SW480 (cell line): ENCODE measurements at places on chromosomes 16 and 17.
A peak's percentile ranks its signal among the peaks of the same experiment; 100 is the strongest.

DNA sequence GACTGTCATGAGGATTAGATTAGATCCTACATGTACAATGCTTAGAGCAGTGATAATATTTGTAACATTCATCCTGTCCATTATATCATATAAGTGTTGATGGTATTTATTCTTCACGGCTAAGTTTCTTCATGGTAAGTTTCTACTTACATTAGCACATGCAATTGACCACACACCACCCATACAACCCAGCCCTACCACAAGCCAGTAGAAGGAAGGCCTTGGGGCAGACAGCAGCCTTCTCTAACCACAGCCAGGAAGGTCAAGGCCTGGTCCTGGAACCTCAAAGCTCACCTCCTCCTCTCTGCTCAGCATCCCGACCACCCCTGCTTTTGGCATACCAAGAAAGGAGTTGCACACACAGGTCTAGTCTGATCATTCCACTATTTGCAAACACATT lies 245.2 kb upstream of the SDK2 start:
- no peak for DNase-seq

DNA sequence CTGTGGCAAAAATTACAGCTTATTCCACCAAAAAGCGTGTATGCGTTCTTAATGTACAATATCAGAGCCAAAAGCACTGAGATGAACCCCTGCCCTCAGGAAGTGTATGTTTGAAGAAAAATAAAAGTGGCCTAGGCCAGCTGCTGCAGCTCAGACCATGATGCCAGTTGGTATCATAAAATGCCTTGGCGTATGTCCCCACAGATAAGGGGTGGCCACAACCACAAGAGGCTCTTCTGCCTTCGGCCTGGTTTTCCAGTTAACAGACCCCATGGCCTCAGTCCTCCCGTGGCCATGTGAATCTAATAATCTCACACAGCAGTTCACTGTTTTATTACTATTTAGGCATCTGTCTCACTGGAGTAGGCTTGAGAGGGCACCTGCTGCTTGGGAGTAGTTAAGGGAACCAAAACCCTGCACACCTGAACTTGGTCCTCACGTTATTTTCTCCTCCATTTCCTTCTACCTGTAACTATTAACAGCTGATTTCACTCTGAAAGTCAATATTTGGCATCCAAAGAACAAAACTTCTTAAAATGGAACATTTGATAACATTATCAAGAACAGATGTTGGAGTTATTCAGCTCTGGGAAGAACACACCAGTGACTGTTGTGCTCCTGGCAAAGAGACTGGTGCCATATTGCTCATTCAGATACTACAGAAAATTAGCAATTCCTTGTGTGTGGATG lies 34.8 kb upstream of the ERN1 start:
- DNase-seq = no peak

GRCh38 chr17:67633751-67634211 lies 84.0 kb upstream of the NOL11 start:
- no peak for DNase-seq

- no peak for DNase-seq
Measured at GRCh38 chr17:77753246-77753645, 205.3 kb upstream of the TNRC6C start.

- DNase-seq = no peak
Measured at GRCh38 chr17:6327007-6327406, 107.9 kb downstream of the AIPL1 start.

DNA sequence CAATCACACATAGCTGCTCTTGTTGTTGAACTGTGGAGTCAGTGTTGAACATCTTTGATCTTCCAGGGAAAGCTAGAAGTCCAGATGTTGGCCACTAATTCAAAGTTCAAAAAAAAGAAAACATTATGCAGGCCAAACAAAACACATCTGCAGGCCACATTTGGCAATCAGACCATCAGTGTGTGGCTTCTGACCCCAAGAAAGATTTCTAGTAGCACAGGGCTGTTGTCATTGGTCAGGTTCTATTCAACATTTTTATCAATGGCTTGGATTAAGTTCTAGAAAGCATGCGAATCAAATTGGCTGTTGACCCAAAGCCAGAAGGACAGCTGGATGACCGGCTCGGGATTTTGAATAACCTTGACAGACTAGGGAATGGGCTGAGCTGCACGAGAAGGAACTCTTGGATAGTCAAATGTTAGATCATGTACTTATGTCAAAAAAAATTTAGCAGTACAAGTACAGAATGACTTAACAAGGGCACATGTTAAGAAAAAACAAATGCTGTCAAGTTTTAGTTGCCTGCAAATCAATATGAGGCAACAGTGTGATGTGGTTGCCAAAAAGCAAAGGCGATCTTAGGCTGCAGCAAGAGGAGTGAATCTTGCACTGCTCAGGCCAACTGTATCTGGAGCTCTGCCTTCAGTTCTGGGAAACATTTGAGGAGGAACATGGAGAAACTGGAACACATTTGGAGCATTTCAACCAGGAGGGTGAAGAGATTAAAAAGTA lies 187.6 kb downstream of the RGS9 start:
- DNase-seq = peak; percentile 71

DNA sequence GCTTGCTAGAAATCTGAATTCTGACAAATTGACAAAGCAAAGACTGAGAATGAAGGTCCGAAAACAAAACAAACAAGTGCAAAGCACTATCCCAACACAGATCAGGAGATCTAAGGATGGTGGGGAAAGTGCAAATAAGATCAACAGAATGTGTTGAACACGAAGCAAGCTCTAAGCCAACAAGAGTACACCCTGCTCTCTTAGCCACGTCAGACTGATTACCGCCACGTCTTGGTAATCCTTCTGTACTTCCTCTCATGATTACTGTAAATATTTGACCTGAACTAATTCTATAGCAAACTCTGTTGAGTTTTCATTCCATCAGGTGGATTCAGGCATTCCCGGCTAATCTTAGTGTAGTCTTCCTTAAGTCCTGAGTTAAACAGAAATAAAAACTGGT lies 34.3 kb upstream of the ERCC4 start:
- no peak for DNase-seq

DNA sequence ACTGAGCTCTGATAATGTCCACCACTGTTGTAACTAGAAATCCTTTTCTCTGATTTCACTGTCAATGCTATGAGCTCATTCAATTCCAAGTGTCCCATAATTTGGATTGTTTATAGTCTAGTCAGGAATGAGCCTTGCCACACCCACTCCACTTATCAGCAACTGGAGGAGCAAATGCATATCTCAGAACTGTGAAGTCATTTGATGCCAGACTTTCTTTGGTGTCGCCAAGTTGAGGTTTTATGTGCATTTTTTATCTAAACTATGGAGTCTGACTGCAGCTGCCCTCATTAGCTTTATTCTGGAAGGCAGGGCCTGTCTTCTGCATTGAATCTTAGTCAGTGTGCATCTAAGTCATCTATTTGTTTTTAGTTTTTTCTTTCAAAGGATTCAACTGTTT lies 361.3 kb downstream of the PMP22 start:
- DNase-seq = no peak

DNA sequence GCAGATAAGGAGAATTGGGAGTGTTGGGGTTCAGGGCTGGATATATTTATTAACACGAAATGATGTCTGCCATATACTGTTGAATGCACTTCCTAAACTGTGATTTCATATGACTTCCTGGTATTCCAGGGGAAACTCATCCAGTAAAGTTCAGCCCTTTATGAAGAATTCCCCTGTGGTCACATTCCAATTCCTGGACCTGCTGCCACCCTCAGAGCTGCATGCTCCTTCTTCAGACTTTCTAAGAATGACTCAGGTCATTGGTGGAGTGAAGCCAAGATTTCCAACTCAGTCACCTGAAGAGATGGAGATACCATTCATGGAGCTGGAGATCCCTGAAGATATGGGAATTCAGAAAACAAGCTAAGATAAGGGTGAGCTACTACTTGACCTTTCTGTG lies 114.2 kb upstream of the TMEM97 start:
- peak; percentile 36 for DNase-seq

DNA sequence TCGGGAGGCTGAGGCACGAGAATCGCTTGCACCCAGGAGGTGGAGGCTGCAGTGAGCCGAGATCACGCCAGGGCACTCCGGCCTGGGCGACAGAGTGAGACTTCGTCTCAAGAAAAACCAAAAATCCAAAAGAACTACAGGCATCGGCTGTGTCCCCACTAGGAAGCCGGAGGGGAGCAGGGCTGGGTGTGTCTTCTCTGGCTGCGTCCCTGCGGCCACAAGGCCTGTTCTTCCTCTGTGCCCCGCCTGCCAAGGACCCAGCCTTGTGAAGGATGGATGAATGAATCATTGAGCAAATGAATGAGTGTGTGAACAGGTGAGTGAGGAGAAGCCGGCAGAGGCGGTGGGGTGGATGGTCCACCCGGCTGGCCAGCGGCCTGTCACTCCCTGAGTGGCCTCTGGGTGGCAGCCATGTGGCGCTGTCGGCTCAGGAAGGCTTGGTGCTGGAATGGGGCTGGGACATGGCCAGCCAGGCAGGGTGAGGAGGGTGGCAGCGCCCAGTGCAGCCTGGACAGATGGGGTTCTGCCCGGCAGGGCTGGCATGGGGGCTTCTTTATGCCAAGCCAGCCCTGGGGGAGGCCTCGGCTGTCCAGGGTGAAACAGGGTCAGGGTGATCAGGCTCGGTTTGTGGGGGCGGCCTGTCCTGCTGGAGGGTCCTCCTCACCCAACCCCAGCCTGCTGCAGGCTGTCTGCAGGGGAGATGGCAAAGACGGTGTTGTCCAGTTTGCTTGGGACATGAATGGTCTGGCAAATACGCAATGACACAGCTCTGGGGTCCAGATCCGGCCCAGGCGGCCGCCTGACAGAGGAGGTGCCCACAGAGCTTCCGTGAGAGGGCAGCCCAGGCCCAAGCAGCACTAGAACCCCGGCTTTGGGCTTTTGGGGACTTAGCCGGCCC lies 21.7 kb downstream of the SLC25A10 start:
- DNase-seq = peak; percentile 70

- no peak for DNase-seq
Measured at GRCh38 chr16:48522041-48522440, 87.9 kb downstream of the N4BP1 start.

GRCh38 chr16:53545433-53545832 lies 42.4 kb upstream of the AKTIP start:
- no peak for DNase-seq

GRCh38 chr16:83335076-83335475 lies 472.7 kb upstream of the HSBP1 start:
- DNase-seq = no peak

DNA sequence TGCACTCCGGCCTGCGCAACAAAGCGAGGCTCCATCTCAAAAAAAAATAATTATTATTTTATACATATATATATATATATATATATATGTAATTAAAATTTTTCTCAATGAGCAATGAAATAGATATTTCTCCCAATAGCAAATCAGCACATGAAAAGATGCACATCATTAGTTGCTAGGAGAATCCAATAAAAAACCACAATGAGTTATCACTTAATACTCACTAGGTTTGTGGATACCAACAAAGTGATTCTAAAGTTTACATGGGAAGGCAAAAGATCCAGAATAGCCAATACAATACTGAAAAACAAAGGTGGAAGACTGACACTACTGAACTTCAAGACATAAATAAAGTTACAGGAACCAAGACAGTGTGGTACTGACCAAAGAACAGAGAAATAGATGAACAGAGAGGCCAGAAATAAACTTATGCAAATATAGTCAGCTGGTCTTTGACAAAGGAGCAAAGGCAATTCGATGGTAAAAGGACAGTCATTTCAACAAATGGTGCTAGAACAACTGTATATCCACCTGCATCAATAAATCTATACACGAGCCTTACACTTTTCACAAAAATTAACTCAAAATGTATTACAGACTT lies 13.6 kb downstream of the SMG6 start:
- no peak for DNase-seq

DNA sequence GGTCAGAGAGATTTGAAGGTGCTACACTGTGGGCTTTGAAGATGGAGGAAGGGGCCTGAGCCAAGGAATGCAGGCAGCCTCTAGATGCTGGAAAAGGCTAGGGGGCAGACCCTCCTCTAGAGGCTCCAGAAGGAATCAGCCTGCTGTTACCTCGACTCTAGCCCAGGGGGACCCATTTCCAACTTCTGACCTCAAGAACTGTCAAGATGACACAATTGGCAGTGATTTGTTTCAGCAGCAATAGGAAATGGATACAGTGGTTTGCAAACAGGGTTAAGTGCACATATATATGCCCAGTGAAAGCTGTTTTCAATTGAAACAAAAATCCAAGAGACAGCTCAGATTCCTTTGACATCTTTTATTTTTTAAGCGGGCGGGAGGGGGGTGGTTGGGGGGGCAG lies 3.7 kb upstream of the ZDHHC1 start:
- DNase-seq = no peak

- no peak for DNase-seq
Measured at GRCh38 chr17:7122381-7122780, 7.8 kb upstream of the ASGR2 start.

DNA sequence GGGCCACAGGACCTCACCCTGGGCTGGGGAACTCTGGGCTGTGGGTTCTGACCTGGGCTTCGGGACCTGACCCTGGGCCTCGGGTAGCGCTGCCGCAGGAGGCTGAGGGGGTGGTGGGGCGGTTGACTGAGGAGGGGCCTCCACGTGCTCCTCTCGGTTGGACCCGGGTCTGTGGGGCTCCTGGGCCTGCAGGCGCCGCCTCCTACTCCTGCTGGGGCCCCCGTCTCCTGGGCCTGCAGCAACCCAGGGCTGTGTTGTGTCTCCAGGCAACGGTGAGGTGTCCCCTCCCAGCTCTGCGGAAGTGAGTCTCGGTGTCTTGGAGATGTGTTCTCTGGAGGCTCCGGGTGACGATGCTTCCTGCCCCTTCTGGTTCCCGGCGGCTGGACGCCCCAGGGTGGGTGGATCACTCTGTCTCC lies 41.5 kb upstream of the GNG13 start:
- no peak for DNase-seq

DNA sequence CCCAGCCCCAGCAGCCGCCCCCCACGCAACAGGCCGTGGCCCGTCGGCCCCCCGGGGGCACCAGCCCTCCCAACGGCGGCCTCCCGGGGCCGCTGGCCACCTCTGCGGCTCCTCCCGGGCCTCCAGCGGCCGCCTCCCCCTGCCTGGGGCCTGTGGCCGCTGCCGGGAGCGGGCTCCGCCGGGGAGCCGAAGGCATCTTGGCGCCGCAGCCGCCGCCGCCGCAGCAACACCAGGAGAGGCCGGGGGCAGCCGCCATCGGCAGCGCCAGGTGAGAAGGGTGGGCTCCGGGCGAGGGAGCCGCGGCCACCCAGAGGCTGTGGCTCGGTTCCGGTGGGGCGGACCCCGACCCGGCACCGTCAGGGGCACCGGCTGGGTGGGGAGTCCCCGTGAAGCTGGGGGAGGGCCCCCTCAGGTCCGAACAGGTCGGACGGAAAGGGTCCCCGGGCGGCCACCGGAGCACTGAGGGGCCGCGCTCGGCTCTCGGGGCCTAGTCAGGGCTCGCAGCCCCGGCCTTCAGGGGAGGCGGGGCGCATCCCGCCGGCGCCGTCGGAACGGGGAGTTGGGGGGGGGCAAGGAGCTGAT lies 583 bp downstream of the ATXN2L start:
- no peak for DNase-seq
